ENCODE measurements at places on chromosomes 1 and 21. TPM values are rescaled to one million over a fixed set of nuclear protein-coding genes. Genes with fewer than 3 reads are reported as not detected.

- DNase-seq = no peak
- H3K4me1 ChIP-seq = no peaks in the 10 kb centered on the region
- no peak overlapping the region for H3K27ac ChIP-seq
- no peak overlapping the region for H3K4me3 ChIP-seq
- H3K27me3 ChIP-seq = no peaks in the 10 kb centered on the region
Observed at GRCh38 chr1:46675549-46676314, 4.1 kb downstream of the TEX38 start.

DNA sequence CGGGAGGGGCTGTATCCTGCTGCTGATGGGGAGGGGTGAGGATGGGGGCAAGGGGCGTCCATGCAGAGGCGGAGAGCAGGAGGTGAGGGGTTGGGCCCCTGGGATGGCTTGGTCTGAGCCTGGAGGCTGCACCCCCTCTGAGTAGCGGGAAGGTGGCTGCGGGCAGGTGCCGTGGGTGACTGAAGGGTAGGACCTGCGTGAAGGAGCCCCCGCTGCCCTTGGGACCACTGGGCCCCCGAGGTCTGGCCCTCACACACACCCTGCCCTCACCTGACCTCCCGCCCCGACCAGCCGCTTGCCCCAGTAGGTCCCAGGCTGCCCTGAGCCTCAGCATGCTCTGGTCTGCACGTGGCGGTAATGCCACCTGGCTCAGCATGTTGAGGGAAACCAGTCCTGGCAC is 12.8 kb upstream of the SKI start:
- no peak for DNase-seq
- no peak overlapping the region for H3K27ac ChIP-seq
- H3K4me1 ChIP-seq = peaks cover 15% of the 10 kb centered on the region
- H3K36me3 ChIP-seq = no peaks in the 10 kb centered on the region

- peaks cover 2% of the 10 kb centered on the region for H3K27me3 ChIP-seq
- peaks cover 9% of the 10 kb centered on the region for H3K36me3 ChIP-seq
- peak overlapping the region; percentile 79 for H3K27ac ChIP-seq
- H3K4me3 ChIP-seq = no peak overlapping the region
Observed at GRCh38 chr1:85976516-85977205, 179.9 kb downstream of the COL24A1 start.

DNA sequence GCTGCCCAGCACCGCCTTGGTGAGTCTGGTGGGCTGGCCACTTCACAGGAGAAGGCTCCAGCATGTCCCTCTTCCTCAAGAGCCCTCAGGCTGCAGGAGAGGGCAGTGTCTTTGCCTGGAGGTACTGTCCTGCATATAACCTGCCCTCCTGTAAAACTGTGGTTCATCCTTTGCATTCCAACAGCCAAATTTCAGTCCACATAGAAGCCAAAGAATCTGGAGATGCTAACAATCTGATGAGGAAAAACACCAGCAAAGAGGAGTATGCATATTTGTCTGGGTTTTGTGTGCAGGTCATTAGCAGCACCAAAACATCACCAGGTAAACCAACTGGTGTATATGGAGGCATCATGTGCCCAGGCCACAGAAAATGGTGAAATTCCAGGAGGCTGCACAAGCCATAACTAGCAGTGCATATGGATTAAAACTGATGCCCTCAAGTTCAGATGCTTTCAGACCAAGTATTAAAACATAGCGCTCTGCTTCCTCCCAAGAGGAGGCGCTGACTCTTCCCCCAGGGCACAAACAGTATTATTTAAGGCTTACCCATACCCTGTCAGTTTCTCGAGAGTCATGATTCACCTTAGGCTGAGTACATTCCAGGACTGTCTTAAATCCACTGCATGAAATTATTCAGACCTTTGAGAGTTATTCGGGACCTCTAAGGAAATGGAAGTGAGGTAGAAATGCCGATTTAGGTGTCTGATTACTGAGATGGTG is 150.5 kb upstream of the COA6 start:
- H3K27ac ChIP-seq = no peak overlapping the region
- no peaks in the 10 kb centered on the region for H3K36me3 ChIP-seq
- H3K4me1 ChIP-seq = no peaks in the 10 kb centered on the region
- H3K27me3 ChIP-seq = no peaks in the 10 kb centered on the region
- DNase-seq = no peak
- no peak overlapping the region for H3K4me3 ChIP-seq

DNA sequence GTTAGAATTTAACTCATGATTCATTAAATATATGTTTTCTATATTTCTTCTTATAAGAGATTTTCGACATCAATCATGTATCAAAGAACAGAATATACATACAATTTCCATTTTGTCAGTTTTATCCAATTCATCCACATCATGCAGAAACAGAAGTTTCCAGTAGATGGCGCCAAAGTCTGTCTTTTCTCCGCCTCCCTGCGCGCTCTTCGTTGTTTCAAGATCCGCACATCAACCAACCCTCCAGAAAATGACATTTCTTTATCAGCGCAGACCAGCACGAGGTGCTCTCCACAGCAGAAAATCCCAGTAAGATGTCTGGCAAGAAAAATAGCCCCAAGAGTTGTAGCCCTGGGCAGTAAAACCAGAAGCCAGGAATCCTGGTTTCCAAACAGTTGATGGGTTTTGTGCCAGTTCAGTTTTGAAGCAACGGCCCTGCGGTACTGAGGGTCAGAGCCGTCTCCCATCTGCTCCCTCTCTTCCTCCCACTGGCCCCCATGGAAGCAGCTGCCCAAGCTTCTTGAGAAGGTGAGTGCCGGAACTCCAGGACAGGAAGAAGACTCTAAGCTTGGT is 38.6 kb upstream of the GPR137B start:
- no peak overlapping the region for H3K4me3 ChIP-seq
- no peaks in the 10 kb centered on the region for H3K27me3 ChIP-seq
- H3K27ac ChIP-seq = no peak overlapping the region
- peaks cover 7% of the 10 kb centered on the region for H3K4me1 ChIP-seq
- H3K36me3 ChIP-seq = no peaks in the 10 kb centered on the region

- H3K4me3 ChIP-seq = no peak overlapping the region
- H3K27me3 ChIP-seq = no peaks in the 10 kb centered on the region
- no peak for DNase-seq
- no peak overlapping the region for H3K27ac ChIP-seq
- peaks cover 6% of the 10 kb centered on the region for H3K36me3 ChIP-seq
- H3K4me1 ChIP-seq = peaks cover 6% of the 10 kb centered on the region
Observed at GRCh38 chr1:1037366-1038327, 17.7 kb downstream of the AGRN start.

- H3K27me3 ChIP-seq = peaks cover 32% of the 10 kb centered on the region
- H3K4me3 ChIP-seq = no peak overlapping the region
- H3K36me3 ChIP-seq = no peaks in the 10 kb centered on the region
Observed at GRCh38 chr1:206047271-206047670, 5.7 kb upstream of the RHEX start.

GRCh38 chr1:161207173-161207572 is 5.0 kb downstream of the NDUFS2 start:
- H3K27me3 ChIP-seq = no peaks in the 10 kb centered on the region
- peaks cover 24% of the 10 kb centered on the region for H3K4me1 ChIP-seq
- peaks cover 39% of the 10 kb centered on the region for H3K36me3 ChIP-seq
- H3K27ac ChIP-seq = no peak overlapping the region

DNA sequence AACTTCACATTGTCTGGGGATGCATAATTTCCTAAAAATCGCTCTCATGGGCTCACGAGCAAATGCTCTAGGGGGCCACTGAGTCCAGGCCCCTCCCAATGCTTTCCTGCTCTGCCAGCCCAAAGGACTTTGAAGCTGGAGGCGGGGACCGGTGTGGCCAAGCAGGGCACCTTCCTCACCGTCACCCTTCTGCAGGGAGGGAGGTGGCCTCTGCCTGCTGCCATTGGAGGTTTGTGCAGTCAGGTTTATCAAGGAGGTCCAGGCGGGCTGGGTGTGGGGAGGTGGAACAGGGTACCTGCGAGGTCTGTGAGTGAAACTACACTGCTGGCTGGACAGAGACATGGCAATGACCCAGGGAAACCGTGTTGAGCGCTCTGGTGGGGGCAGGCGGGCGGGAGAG is 58.1 kb upstream of the TRAPPC10 start:
- peaks cover 7% of the 10 kb centered on the region for H3K4me1 ChIP-seq
- no peak for DNase-seq
- H3K27me3 ChIP-seq = no peaks in the 10 kb centered on the region

DNA sequence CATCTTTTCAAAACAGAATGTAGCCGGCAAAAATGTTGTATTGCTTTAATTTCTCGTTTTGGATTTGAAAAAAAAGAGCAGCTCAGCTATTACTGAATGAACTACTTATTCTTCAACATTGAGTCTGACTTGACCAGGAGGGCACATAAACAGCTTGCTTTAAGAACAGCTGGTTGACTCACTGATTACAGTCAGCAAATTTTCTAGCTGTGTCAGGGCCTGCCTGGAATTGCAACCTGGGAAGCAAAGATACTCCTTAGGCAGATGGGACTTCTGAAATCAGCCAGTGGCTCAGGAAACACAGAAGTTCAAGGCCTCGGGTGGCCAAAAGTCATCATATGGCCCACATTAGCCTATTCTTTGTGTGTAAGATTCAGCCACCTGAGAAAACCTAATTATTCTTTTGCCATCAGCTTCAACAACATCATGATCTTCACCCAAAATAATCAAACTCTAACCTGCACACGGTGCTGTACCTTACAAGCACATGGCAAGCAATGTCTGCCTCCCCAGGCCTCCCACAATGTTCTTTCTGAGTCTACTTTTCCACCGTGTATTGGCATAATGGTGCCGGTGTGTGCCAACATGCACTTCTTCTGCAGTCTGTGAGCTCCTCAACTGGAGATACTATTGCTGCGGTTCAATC is 307.2 kb downstream of the HHIPL2 start:
- H3K4me1 ChIP-seq = no peaks in the 10 kb centered on the region
- no peak overlapping the region for H3K4me3 ChIP-seq
- no peak overlapping the region for H3K27ac ChIP-seq
- no peaks in the 10 kb centered on the region for H3K36me3 ChIP-seq

- peaks cover 59% of the 10 kb centered on the region for H3K4me1 ChIP-seq
- DNase-seq = no peak
- no peaks in the 10 kb centered on the region for H3K27me3 ChIP-seq
- peaks cover 2% of the 10 kb centered on the region for H3K36me3 ChIP-seq
- H3K4me3 ChIP-seq = no peak overlapping the region
Observed at GRCh38 chr21:36847189-36847588, 119.3 kb downstream of the HLCS start.

GRCh38 chr1:156627313-156627880 is 8.2 kb downstream of the HAPLN2 start:
- no peak for DNase-seq
- peaks cover 13% of the 10 kb centered on the region for H3K4me1 ChIP-seq

GRCh38 chr1:87331365-87332241 is 2.9 kb downstream of the LMO4 start:
- peak overlapping the region; percentile 93 for H3K4me3 ChIP-seq
- H3K27me3 ChIP-seq = no peaks in the 10 kb centered on the region
- H3K4me1 ChIP-seq = peaks cover 50% of the 10 kb centered on the region
- H3K27ac ChIP-seq = peak overlapping the region; percentile 82
- DNase-seq = peak; percentile 87

DNA sequence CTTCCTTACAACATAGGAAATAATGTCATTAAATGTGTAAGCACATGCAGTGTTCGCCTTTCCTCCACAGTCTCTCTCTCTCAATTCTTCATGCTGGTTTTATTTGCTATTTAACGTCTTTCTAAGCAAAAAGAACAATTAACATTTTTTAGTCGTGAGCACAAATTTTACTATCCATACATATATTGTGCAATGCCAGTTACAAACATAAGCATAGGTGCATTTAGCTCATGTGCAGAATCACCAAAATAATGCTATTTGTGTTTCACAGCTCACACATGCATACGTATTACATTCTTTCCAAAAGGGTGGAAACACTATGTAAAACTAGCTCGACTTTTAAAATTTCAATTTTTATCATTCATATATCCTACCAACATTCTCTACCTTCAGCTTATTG is 52.1 kb downstream of the MROH9 start:
- no peaks in the 10 kb centered on the region for H3K4me1 ChIP-seq
- no peak overlapping the region for H3K4me3 ChIP-seq

GRCh38 chr1:245469734-245470133 is 314.9 kb downstream of the KIF26B start:
- no peaks in the 10 kb centered on the region for H3K4me1 ChIP-seq
- H3K4me3 ChIP-seq = no peak overlapping the region
- H3K36me3 ChIP-seq = no peaks in the 10 kb centered on the region
- no peaks in the 10 kb centered on the region for H3K27me3 ChIP-seq

DNA sequence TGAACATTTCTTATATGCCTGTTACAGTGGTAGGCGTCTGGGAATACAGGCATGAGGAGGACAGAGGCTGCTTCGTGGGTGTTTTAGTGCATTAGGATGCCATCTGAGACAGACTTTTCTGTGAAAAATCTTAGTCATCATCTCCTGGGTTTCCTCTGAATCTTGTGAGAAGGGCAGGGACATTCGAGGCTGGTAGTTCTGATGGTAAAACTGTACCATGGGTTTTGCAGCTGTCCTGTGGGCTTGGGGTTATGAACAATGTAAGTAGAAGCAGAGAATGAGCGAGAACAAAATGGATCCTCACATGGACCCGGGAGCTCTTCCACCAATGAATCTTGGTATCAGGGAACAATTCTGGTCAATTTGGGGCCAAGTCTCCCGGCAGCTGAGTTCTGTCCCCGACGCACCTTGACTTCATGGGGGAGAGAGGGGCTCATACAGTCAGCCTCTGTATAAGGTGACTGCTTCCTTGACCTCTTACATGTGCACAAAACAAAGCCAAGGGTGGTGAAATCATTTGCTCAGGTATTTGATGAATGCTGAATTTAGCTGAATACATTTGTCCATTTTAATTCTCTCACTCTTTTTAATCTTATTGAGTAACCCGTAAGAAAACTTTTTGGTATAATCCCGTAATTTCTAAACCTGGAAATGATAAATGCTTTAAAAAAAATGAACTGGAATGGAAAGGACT is 63.6 kb upstream of the ERRFI1 start:
- no peaks in the 10 kb centered on the region for H3K27me3 ChIP-seq
- no peak for DNase-seq
- no peaks in the 10 kb centered on the region for H3K36me3 ChIP-seq
- peaks cover 57% of the 10 kb centered on the region for H3K4me1 ChIP-seq
- H3K27ac ChIP-seq = peak overlapping the region; percentile 92
- no peak overlapping the region for H3K4me3 ChIP-seq

DNA sequence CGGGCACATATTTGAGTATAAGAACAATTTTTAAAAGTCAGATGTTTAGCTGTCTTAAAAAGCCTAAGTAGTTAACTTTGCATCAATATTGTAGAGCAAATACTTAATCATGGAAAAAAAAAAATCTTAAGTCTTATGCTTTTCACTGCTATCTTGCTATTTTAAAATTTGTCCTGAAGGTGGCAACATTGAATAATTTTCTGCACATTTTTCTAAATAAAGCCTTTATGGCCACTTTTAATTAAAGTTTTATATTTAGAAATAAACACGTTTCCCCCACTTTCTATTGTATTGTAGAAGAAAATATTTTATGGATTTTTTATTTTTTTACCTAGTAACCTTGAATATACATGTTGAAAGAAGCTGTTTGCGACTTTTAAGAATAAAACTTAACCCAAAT is 198.8 kb downstream of the AMY1C start:
- no peak overlapping the region for H3K4me3 ChIP-seq
- DNase-seq = no peak
- no peaks in the 10 kb centered on the region for H3K4me1 ChIP-seq
- no peaks in the 10 kb centered on the region for H3K36me3 ChIP-seq
- H3K27me3 ChIP-seq = peaks cover 2% of the 10 kb centered on the region

The TYW3 gene
- total RNA-seq = 7.8 TPM

The MYOG gene
- not detected for total RNA-seq

The FAM72A gene
- total RNA-seq = 4.3 TPM

The CLK2 gene
- total RNA-seq = 63.5 TPM

The KRTAP10-11 gene
- not detected for total RNA-seq

Data from osteocyte (in vitro differentiated cells).